Amniotic stem cell (primary cell): ENCODE measurements at places on chromosomes 5 and 9.

DNA sequence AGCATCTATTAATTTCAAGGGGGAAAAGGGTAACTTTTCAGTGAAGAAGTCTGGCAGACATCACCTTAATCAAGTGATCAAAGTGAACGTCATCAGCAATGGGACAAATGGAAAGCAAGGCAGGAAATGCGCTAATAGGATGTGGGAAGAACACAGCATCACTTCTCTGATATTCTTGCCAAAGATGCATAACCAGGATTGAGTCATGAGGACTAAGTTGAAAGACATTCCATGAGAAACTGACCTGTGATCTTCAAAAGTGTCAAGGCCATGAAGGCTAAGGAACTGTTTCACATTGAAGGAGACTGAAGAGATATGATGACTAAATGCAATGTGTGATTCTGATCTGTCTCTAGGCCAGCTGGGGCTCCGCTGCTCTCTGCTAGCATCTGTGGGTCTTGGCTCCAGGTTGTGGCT is 92.9 kb downstream of the NDFIP1 start:
- DNase-seq, result no peak

- DNase-seq, result no peak
Observed at GRCh38 chr9:7003861-7004260, 246.1 kb downstream of the KDM4C start.

GRCh38 chr5:1806974-1807373 is 5.8 kb downstream of the NDUFS6 start:
- DNase-seq, result no peak

GRCh38 chr5:128673411-128673957 is 135.4 kb upstream of the FBN2 start:
- no peak for DNase-seq

DNA sequence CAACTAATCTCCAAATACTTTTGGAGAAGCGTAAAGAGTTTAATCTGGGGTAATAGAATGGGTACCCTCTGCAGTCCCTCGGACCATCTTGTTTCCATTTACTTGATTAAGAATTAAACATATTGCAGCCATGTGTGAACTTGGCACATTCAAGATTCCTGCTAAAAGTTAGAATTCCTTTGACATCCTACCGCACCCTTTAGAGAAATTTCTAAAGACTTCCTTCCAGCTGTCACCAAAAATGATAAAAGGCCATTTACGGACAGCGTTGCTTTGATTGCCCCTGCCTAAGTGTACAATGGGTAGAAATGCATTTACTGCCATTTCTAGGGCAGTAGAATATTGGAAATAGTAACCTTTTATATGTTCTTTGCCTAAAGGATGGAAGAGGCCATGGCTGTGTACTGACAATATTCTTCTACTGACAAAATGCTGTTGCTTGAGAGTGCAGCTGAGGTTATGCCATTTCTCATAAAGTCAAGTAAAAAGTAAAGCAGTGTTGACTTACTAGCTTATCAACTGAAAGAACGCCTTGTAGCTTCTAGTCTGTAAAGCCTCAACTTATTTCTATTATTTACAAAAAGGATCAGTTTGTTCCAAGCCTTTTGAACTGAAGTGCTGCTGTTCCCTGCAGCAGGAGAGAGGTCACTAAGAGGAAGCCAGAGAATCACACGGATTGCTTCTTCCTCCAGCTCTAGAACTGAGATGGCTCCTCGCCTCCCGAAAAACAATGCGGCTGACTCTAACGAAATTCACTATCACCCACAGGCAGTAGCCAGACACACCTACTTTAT is 139.8 kb upstream of the BASP1 start:
- DNase-seq, result no peak

GRCh38 chr9:118575341-118576070 is 793.7 kb downstream of the BRINP1 start:
- no peak for DNase-seq

DNA sequence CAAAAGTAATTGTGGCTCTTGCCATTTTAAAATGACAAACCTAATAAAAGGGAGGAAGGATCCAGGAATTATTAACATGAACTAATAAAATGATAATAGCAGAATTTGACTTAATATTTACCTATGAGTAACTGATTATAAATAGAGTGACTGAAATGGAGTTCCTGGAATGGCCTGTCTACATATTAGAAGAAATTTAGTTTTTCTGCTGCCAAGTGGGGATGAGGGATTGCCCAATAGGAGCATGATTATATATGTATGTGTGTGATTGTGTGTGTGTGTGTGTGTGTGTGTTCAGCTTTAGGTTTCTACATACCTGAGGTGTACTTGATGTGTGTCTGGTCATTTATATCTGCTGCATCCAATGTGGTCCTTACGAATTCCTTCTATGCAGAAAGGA is 36.6 kb upstream of the ITGA1 start:
- DNase-seq, result no peak

GRCh38 chr5:151886546-151887275 is 37.9 kb downstream of the GLRA1 start:
- no peak for DNase-seq

- no peak for DNase-seq
Observed at GRCh38 chr9:20570756-20571155, 51.5 kb downstream of the MLLT3 start.

GRCh38 chr5:34618371-34619065 is 37.6 kb upstream of the RAI14 start:
- DNase-seq, result no peak
